ENCODE measurements at places on chromosomes 5 and 9. TPM values are rescaled to one million over a fixed set of nuclear protein-coding genes. Genes with fewer than 3 reads are reported as not detected.

Gene OBP2B
- total RNA-seq, result not detected

Gene C5orf24
- total RNA-seq, result 34.3 TPM

Gene PCDHGB3
- 0.59 TPM for total RNA-seq

Gene MUSK
- total RNA-seq, result not detected

Gene CXXC5
- total RNA-seq, result 1.4 TPM

Gene BARHL1
- not detected for total RNA-seq

Gene SLC34A3
- not detected for total RNA-seq

Gene IFNA13
- total RNA-seq, result not detected

Gene MYMK
- total RNA-seq, result not detected

Gene ZNF366
- total RNA-seq, result not detected

Data from T-helper 2 cell treated with Interferon-gamma antibody and Interleukin-4, amounts not matched to agents 100 ng/mL and 5 ng/mL, for 36 hours (primary cell).